ENCODE measurements at places on chromosomes 4 and X.

DNA sequence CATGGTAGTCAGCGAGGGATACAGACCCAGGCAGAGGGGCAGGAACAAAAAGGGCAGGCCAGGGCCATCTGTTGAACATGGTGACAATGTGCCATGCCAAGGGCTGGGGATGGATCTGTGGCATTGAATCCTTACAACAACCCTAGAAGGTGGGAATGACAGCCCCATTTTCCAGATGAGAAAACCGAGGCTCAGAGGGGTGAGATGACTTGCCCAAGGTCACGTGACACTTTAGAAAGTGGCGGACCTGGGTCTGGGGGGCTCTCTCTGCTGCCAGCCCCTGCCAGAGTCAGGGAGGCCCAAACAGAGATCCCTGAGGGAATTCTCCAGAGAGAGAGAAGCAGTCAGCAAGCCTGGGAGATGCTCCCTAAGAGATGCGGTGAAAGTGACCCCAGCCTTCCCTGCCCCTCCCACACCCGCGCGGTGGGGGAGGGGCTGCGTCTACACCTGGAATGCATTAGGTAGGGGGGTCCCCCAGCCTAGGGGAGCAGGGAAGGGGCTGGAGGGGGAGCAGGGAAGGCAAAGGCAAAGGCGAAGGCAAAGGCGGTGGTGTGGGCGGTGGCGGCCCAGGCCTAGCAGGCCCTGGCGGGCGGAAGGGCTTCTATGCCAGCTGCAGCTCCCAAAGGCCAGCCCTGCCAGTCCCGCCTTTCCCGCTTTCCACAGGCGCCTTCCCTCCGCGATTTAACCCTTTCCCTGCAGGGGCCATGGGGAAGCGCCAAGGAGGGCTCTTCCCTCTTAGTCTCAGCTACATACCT lies 13.0 kb downstream of the FGD1 start:
- no peak for DNase-seq

- DNase-seq, result no peak
Observed at GRCh38 chr4:94757192-94758140, at the start of gene BMPR1B. Gene BMPR1B (plus strand): TSS chr4:94757955. CDS start chr4:95104425, 346,470 bp downstream.

- no peak for DNase-seq
Observed at GRCh38 chr4:16692961-16693506, 205.4 kb downstream of the LDB2 start.

DNA sequence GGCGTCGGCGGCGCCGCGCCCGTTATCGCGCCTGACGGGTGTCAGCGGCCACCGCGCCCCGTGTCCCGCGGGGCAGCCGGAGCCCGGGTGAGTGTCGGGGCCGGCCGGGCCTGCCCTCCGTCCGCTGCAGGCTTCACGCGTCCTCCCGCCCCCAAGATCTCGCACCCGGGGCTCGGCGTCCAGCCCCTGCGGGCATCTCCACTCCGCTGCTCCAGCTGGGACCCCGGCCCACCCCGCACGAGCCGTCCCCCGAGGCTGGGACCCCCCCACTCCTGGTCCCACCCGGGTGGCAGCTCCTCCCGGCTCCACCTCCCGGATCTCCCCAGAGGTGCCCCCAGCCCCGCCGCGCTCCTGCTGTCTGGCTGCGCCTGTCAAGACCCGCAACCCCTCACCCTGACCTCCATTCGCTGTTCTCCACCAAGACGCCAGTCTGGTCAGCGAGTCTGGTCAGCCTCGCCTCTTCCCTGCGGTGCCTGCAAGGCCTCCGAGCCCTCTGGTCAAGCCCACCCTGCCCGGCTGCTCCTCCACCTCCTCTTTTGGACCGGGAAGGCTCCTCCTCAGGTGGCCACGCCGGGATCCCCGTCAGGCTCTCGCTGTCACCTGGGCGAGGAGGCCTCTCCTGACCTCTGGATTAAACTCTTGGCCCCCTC lies 66.0 kb upstream of the NKX1-1 start:
- no peak for DNase-seq

- no peak for DNase-seq
Observed at GRCh38 chr4:121943941-121944340, 7.9 kb downstream of the TRPC3 start.

DNA sequence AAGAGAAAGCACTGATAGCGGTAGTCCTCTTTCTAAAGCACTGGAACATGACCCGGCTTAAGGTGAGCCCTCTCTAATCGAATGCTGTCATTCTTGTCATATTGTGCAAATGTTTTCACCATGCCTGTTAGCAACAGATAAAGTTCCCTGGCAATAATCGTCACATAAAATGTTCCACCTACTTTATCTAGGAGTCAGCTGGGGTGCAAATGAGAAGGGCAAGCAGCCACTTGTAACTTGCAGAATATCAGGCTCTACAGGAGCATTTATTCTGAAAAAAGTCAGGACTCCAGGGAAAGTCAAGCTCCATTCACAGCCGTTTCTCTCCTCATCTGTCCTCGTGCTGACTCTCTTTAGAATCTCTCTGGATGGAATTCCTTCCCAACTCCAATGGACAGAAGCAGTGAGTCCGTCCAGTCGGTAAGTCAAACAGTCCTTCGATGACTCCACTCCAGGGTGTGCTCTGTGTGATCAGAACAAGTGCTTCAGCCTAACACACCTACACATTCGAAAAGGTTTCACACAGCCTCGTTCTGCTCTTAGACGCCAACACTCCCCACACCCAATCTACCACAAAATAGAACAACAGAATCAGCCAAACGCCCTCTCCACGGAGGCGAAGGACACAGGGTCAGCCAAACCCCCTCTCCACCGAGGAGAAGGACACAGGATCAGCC lies 101.7 kb upstream of the FRG1 start:
- no peak for DNase-seq

DNA sequence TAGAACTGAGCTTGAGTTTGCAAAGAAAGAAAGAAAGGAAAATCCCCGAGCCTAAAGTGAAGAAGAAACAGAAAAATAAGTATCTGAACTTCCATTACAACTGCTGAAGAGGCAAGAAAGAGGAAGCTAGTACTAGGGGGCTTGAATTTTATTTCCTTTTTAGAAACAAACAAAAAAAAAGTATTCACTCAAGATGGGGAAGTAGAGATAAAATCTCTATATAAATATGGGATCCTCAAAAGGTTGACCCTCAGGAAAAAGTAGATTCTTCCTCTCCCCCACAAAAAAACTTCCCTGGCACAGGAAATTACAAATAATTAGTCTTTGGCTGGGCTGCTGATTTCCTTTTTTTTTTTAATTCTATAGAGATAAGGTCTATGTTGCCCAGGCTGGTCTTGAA lies 16.0 kb downstream of the LRBA start:
- no peak for DNase-seq

- DNase-seq, result no peak
Observed at GRCh38 chr4:119587796-119588195, 40.8 kb downstream of the PDE5A start.

DNA sequence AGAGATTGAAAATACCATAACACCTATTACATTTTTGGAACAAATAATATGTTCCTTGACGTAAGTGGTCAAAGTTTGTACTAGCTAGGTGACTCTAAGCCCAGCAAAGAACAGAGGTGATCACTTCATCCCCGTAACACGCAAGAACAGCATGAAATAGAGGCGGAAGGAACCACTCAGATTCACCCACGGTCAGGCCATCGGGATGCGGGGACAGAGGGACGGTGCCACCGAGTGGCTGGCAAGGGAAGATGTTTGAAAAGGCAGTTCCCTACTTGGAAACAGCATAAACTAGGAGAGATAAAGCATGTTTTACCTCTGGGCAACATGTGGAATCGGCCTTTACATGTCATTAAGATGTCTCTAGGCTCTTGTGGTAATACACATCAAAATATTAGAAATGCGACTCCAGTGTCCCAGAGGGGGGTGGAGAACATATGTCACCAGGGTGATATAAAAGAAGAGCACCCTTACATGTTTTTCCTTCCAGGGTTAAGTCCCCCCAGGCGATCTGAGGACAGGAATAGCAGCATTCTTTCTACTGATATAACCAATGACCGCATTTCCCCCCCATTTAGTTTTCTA lies 84.0 kb downstream of the PHKA2 start:
- no peak for DNase-seq

DNA sequence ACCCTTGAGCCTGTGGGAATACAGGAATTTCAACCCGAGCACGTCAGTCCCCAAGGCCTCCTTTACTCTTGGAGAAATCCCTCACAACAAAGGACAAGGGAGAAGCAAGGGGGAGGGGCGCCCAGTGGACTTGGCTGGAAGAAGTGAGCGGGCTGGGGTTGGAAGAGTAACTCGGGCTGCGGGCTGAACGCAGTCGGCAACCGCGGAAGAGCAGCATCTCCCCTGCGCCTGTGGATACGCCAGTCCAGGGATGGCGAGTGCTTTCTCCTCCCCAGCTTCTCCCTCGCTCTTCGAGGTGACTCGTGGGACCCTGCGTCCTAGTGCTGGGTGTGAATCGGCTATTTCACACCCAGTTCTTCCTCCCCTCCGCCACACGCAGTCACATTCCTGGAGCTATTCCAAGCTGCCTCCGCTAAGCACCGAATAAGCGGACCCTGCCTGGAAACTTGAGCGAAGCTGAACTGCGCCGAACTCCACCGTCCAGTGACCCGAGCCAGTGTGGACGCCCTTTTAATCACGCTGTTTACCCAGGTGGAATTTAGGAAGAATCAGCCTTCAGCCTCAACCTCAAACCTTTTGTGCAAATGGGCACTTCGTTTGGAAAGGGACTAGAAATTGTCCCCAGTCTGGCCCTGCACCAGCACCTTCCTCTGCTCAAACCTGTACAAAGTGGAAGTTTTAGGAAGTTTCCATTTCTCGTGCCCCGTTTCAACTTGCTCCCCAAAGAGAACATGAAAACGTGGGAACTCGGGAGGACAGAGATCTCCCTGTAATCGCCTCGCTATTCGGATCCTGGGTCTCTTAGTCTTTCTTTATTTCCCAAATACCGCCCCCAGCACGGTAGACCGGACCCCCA lies 64.3 kb upstream of the WDR17 start:
- DNase-seq, result no peak

- no peak for DNase-seq
Observed at GRCh38 chr4:151804821-151805220, 44.0 kb upstream of the GATB start.

DNA sequence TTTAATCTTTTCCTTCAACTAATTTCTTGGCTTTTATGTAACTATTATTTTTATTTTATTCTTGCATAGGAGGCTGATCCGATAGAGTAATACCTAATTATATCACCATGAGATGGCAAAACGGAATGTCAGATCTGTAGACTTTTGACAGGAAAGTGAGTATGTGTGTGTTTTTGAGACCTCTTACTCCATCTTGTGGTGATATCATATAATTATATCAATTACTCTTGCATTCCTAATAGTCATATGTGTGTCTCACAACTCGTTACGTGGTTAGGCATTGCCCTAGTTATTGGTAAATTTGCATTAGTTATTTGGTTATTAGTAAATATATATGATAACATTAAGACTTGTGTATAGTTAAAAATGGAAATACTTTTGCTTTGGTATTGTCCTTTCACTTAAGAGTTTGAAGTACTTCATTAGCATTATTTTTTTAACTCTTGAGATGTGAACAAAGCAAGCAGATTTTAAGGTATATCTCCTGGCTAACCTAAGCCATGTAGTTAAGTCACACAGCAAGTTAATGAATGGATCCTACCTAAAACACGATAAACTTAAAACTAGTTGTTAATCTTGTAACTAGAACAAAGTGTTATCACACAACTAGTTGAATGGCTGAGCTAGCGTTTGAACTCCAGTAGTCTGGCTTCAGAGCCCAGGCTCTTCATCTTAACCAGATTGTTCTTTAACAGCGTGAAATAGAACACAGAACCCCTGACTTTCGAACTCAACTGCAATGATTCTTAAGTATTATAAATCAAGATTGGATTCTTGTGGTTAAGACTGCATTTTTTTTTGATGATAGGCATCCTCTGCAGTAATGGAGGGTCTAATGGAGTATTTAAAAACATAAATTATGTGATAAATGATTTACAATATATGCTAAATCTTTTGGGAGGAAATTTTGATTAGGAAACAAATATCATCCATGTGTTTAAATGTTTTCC lies 67.1 kb downstream of the PGRMC2 start:
- DNase-seq, result no peak

- no peak for DNase-seq
Observed at GRCh38 chrX:54043541-54044125, 640 bp downstream of the PHF8 start.

DNA sequence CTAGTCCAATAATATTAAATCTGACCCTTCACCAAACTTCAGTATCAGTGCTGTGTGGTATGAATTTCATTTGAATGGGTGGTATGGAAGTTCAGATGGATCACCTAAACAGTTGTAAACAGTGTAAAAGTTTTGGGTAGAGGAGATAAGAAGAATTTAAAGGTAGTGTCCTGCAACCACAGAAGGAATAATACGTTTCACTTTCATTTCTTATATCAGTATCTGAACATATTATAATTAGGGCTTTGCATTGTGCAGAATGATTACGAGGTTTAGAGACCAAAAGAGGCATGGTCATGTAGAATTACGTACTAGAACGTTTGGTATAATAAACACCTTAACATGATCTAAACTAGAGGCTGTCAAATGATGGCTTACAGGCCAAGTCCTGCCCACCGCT lies 116.1 kb downstream of the PDLIM5 start:
- no peak for DNase-seq

- DNase-seq, result no peak
Observed at GRCh38 chr4:76203541-76203940, 10.1 kb downstream of the SCARB2 start.

- no peak for DNase-seq
Observed at GRCh38 chrX:10685923-10686595, 65.7 kb upstream of the MID1 start.

- no peak for DNase-seq
Observed at GRCh38 chr4:134215620-134216344, 14.2 kb upstream of the PABPC4L start.

DNA sequence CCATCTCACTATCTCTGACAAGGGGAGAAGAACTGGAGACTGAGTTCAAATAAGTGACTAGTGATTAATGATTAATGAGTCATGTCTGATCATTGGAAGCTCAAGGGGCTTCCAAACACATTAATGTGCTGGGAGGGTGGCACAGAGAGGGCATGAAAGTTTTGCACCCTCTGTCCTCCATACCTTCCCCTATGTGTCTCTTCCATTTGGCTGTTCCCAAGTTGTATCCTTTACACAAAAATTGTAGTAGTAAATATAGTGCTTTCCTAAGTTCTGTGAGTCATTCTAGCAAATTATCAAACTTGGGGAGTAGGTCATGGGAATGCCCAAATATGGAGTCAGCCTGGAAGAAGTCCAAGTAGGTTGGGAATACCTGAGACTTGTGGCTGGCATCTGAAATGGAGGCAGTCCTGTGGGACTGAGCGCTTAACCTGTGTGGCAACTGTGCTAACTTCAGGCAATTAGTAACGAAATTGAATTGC lies 4.1 kb upstream of the FAM200B start:
- DNase-seq, result no peak

Data from activated T-cell treated with anti-CD3 and anti-CD28 coated beads for 24 hours (primary cell).